ENCODE measurements at places on chromosomes 1 and 21.

- no peak for DNase-seq
These were observed 11.0 kb upstream of the PGD start for GRCh38 chr1:10387677-10388386.

GRCh38 chr1:231387770-231388669 lies 34.1 kb downstream of the EGLN1 start:
- no peak for DNase-seq

DNA sequence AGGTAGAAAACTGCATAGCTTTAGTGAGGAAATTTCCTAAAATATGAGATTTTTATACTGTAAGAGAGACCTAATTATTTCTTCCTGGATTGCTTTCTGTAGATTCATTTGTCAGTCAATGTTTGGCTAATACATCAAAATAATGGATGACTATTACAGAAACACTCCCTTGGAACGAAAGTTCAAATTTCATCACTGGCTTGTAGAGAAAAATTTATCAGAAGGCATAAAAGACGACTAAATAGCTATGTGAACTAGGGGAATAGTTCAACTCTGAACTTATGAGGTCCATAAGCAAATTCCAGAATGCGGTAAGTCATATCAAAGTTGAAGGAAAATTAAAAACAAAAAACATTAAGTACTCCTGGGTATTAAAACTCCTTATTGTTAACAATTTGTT lies 36.0 kb downstream of the WNT2B start:
- DNase-seq: no peak

DNA sequence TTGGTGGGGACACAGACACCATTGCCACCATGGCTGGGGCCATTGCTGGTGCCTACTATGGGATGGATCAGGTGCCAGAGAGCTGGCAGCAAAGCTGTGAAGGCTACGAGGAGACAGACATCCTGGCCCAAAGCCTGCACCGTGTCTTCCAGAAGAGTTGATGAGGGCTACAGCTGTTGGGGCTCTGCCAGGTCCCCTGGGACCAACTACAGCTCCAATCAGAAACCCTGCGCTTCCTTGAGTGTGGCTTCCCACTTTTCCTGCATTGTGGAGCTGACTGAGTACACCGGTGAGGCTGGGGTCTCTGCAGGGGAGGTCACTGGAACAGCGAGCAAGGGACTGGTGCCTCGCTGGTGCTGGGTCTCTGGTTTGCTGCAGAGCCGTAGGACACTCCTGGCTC lies 4.5 kb downstream of the ADPRS start:
- no peak for DNase-seq

- no peak for DNase-seq
These were observed 79.6 kb downstream of the CASZ1 start for GRCh38 chr1:10716840-10717239.

GRCh38 chr21:29287383-29287782 lies 11.3 kb upstream of the BACH1 start:
- no peak for DNase-seq

GRCh38 chr1:220572416-220572815 lies 44.5 kb downstream of the MARK1 start:
- DNase-seq: no peak

GRCh38 chr1:77977989-77978292 lies 931 bp downstream of the FUBP1 start:
- DNase-seq: no peak

GRCh38 chr1:219542828-219543518 lies 69.9 kb downstream of the ZC3H11B start:
- DNase-seq: no peak

DNA sequence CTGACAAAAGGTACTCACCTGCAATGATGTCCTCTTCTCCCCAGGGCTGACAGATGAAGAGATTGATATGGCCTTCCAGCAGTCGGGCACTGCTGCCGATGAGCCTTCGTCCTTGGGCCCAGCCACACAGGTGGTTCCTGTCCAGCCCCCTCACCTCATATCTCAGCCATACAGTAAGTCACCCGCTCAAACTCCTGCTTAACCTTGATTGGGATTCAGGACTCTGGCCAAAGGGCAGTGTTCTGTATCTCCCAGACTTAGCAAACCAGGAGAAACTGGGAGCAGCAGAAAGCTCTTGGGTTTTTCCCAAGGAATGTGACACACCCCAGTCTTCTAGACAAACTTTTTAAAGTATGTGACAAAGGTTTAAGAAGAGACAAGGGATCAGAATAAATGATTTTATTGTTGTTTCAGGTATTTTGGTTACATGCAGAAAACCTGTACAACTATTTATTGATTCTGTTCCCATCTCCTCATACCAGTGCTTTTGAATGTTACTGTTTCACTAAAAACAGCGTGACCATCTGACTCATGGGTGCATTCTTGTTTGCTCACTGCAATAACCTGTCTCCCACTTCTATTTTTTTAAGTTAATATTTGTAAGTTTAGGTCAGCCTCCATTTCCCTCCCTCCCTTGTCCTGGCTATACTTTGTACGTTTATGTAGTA lies 124.6 kb downstream of the PEX14 start:
- no peak for DNase-seq

DNA sequence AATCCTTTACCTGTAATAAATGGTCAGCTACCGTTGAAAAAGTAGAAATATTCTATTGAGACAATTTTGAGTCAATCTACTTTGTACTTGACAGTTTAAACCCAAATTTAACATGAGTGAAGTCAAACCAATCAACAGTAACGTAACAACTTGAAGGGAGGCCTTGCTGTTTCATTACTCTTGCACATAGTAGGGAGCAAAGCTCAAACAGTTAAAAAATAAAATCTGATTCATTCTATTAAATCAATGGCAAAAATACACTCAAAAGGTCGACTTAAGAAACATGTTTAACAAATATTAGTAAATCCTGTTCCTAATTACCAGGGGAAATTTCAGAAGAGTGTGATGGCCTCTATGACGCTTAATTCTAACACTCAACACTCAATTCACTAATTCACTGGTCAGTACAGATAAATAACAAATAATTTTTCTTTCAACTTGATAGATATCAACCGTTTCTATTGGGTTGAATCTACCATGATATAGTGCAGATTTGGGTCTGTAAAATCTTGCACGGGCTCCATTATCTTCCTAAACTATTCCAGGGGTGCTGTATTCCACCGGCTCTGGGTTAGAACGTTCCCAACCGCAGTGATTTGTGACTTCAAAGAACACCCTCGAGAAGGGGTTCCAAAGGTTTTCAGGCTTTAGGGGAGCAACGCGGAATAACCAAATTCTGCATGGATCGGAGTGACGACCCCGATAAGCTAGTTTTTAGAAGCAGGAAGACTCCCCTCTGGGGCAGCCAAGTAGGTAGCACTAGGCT lies 1.4 kb downstream of the TARBP1 start:
- DNase-seq: no peak

DNA sequence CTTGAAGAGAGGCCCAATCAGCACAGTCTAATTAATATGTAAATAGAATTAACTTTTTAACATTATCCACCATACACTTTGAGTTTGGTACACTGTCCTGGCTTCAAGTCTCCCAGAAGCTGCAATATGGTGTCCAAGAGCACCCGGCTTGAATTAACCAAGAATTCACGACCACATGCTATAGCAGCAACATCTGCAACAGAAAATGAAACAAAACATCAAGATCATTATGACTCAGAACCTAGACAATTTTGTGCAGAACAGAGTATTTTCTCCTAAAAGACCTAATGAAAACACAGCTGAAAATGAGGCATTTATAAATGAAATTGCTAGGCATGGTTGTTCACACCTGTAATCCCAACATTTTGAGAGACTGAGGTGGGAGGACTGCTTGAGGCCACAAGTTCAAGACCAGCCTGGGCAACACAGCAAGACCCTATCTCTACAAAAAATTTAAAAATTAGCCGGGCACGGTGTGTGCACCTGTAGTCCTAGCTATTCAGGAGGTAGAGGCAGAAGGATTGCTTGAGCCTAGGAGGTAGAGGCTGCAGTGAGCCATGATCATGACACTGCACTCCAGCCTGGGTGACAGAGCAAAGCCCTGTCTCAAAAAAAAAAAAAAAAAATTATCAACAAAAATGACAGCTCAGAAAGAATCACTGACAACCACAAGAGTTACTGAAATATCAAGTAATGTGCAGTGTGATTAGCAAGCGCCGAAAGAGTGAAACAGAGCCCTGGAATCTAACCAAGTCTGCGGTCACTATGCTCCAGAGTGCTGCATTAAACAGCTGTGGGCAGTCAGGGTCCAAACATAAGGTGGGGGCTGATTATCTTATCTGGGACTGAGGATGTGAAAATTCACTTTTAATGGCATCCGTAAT lies 45.3 kb downstream of the HSF2BP start:
- DNase-seq: no peak

- DNase-seq: no peak
These were observed 23.7 kb downstream of the ELAVL4 start for GRCh38 chr1:50132347-50132894.

DNA sequence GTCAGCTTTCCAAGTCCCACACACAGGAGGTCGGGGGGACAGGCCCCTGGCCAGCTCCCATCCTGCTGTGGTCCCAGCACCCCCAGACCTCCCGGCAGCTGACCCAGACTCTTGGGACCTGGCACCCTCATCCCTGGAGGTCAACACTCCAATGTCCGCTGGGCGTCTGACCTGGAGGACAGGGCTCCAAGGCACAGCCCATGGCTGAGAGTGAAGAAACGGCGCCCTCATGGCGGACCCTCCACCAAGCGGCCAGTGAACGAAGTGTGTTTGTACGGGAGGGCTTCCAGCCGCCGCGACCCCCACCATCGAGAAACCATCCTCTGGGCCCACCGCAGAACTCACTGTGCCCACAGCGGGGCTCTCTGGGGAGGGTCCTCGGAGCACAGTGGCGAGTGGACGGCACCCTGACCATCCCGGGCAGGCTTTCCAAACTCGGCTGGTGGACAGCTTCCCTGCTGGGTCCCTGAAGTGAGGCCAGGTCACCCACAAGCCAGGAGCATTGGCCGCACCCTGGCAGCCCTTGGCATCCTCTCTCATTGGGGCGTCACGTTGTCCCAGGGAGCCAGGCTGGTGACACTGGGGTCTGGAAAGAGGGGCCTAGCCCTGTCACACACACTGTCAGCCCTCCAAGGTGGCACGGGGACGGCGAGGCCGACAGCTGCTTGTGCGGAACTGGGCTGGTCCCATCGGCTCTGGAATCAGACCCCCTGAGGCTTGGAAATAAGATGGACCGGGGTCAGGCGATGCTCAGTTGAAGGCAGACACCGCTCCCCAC lies 47.8 kb upstream of the COL6A2 start:
- no peak for DNase-seq

GRCh38 chr1:12772520-12772919 lies 1.0 kb upstream of the PRAMEF12 start:
- DNase-seq: no peak

DNA sequence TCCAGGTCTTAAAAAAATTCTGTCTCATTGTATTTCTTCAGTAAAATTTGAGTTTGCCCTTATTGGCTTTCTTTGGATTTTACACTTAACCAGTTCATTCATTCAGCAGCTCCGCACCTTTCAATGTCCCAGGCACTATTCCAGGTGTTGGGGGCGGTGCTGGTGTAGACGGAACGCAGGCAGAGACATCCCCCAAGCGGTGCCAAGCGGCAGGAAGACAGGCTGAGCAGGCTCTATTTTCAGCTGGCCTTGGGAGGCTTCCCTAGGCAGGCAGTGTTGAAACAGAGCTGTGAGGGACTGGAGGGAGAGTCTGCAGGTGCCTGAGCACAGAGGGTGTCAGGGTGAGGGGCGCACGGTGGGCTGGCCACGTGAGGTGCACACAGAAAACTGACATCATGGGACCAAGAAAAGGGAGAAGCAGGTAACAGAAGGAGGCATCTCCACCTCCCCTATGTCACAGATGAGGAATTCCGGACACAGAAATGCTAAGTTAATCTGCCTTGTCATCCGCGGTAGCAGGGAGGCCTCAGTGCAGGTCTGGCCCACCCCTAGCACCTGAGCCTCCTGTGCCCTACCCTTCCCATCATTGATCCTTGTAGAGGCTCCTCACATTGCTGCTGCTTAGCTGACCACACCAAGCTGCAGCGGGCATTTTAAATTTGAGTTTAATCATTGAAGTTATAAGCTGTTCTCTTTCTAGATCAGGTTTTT lies 40.8 kb downstream of the SLC37A1 start:
- no peak for DNase-seq

- peak; percentile 63 for DNase-seq
These were observed 15.6 kb downstream of the UTP11 start for GRCh38 chr1:38028105-38028591.

DNA sequence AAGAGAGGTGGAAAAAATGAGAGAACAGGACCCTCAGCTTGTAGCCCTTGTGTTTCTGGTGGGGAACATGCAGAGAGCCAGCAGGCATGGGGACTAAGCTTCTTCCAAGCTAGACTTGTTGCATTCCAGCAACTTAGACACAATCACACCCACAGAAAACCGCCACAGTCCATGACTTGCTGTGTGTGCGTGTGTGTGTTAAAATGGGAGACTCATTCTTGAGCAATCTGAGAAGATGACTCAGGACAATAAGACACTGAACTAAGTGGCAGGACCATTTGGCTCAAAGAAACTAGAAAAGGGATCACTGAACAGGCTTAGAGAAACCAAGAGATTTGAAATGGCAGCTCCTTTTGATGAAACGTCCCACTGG lies 78.0 kb downstream of the HLX start:
- no peak for DNase-seq

- no peak for DNase-seq
These were observed 610.3 kb upstream of the USP24 start for GRCh38 chr1:55825461-55825860.

GRCh38 chr21:34335316-34335715 lies 28.5 kb upstream of the KCNE2 start:
- DNase-seq: no peak

DNA sequence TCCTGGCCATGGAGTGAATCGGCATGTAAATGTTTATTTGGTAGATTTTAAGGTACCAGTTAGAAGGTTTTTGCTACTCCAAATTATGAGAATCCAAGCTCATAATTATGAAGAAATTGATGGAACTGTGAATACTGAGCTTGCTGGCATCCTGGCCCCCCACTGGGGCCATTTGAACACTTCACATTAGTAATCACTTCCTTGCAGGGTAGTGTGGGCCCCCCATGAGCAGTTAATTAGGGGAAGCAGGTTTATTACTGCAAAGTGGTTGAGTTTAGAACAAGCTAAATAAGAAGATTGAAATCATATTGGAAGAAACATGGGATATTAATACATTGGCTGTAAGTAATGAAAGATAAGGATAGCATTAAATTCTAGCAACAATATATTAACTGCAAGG lies 86.7 kb downstream of the S1PR1 start:
- DNase-seq: no peak

DNA sequence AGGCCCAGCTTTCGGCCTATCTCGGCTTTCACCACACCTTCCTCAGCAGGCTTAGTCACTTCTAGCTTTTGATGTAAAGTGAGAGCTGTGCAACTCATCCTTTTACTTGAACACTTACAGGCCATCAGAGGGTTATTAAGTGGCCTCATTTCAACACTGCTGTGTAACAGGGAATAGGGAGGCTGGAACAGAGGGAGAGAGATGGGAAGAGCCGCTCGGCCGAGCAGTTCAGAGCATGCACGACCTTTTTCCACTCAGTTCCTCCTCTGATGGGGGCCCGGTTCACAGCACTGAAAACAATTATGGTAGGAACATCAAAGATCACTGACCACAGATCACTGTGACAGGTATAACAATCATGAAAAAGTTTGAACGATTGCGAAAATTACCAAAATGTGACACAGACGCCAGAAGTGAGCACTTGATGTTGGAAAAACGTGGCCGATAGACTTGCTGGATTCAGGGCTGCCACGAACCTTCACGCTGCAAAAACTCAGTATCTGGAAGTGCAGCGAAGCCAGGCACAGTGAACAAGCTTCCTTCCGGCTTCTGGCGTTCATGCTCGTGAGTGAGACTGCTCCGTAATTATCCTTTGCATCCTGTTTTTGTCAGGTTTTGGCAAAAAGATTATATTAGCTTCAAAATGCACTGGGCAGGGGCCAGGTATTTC lies 28.6 kb downstream of the AGPAT3 start:
- DNase-seq: no peak

- DNase-seq: no peak
These were observed 253.1 kb upstream of the FGGY start for GRCh38 chr1:59043796-59044195.
